ENCODE measurements at places on chromosomes 13 and 19. TPM values are rescaled to one million over a fixed set of nuclear protein-coding genes. Genes with fewer than 3 reads are reported as not detected.

GRCh38 chr13:59441596-59442280 lies 722.0 kb downstream of the DIAPH3 start:
- H3K36me3 ChIP-seq: no peaks in the 10 kb centered on the region
- H3K4me3 ChIP-seq: no peak overlapping the region
- DNase-seq: no peak

DNA sequence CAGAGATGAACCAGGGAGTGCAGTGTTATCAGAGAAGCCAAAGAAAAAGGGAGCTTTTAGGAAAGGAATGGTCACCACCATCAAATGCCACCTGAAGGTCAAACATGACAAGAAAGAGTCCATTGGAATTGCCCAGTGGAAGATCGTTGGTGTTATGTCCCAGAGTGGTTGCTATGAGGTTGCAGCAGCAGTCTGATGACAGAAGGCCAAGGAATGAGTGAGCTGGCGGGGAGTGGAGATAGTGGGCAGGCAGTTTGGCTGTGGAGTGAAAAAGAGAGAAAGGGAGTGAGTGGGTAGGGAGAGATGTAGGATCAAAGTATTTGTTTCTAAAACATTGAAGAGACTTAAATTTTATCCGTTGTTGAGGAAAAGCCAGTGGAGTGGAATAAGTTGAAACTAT lies 117.4 kb upstream of the WASF3 start:
- no peak for DNase-seq
- no peaks in the 10 kb centered on the region for H3K27me3 ChIP-seq
- H3K4me1 ChIP-seq: no peaks in the 10 kb centered on the region
- H3K36me3 ChIP-seq: no peaks in the 10 kb centered on the region
- no peak overlapping the region for H3K4me3 ChIP-seq

DNA sequence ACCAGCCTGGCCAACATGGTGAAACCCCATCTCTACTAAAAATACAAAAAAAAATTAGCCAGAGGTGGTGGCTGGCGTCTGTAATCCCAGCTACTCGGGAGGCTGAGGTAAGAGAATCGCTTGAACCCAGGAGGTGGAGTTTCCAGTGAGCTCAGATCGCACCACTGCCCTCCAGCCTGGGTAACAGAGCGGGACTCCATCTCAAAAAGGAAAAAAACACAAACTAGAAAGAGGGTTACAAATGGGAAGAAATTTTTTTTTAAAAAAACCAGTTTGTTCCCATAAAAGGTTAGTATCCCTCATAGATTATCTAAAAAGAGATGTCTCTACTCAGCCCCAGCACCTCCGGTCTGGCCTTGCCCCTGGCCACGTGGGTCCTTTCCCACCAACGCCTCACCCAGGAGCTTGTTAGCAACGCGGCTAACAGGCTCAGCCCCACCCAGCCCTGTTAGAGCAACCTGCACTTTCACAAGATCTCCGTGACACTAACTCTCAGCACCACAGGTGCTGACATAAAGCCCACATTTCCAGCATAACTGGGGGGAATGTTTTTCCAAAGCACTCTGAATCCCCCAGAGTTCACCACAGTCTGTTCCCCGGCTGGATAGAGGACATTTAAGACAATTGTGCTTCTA lies 4.3 kb downstream of the DMKN start:
- peaks cover 19% of the 10 kb centered on the region for H3K4me1 ChIP-seq
- DNase-seq: peak; percentile 51
- no peaks in the 10 kb centered on the region for H3K36me3 ChIP-seq
- no peak overlapping the region for H3K4me3 ChIP-seq

GRCh38 chr13:33846303-33847062 lies 28.5 kb downstream of the RFC3 start:
- H3K4me3 ChIP-seq: no peak overlapping the region
- DNase-seq: no peak
- no peaks in the 10 kb centered on the region for H3K4me1 ChIP-seq
- H3K27ac ChIP-seq: no peak overlapping the region
- no peaks in the 10 kb centered on the region for H3K27me3 ChIP-seq

GRCh38 chr13:113152984-113153809 lies 5.3 kb upstream of the PROZ start:
- peak; percentile 52 for DNase-seq
- H3K4me1 ChIP-seq: peaks cover 22% of the 10 kb centered on the region
- H3K27ac ChIP-seq: peak overlapping the region; percentile 48
- peaks cover 18% of the 10 kb centered on the region for H3K27me3 ChIP-seq
- no peaks in the 10 kb centered on the region for H3K36me3 ChIP-seq

DNA sequence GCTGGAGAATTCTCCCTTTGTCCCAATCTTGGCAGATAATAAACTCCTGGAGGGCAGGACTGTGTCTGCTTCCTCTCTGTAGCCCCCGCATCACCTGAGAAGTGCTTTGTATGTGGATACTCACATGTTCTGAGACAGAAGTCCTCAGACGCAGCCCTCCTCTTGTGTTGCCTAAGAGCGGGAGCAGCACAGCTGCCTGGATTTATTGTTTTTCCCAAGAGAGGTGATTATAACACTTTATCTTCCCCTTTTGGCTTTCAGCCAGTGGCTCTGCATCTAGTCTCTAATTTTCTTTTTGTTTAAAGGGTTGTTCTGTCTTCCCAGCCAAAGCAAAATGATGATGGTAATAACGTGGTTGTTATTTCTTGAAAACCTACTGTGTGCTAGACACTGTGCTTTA lies 36.1 kb downstream of the OLFM4 start:
- H3K4me3 ChIP-seq: no peak overlapping the region
- H3K36me3 ChIP-seq: no peaks in the 10 kb centered on the region
- H3K27me3 ChIP-seq: no peaks in the 10 kb centered on the region
- DNase-seq: no peak
- H3K4me1 ChIP-seq: no peaks in the 10 kb centered on the region

DNA sequence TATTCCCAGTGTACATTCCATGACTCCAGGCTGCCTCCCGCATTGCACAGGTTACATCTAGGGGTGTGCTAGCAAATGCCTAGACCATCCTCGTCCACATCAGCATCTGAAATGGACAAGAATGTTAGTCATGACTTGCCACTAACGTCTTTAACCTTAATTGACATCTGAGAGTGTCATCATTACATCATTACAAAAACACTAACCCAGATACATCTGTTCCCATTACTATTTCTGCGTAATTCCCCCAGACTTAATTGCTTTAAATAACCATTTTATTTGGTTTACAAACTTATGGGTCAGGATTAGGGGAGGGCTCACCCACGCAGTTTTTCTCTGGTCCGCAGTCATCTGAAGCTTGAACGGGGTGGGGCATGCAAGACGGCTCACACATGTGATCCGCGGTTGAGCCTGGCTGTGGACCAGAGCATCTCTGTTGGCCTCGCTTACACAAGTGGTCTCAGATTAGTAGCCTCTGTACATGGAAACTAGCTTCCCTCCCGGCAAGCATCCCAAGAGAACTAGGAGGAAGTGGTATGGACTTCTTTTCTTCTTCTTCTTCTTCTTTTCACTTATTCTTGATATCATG lies 15.9 kb downstream of the KL start:
- H3K4me1 ChIP-seq: no peaks in the 10 kb centered on the region
- no peak overlapping the region for H3K4me3 ChIP-seq
- no peaks in the 10 kb centered on the region for H3K36me3 ChIP-seq
- no peaks in the 10 kb centered on the region for H3K27me3 ChIP-seq

DNA sequence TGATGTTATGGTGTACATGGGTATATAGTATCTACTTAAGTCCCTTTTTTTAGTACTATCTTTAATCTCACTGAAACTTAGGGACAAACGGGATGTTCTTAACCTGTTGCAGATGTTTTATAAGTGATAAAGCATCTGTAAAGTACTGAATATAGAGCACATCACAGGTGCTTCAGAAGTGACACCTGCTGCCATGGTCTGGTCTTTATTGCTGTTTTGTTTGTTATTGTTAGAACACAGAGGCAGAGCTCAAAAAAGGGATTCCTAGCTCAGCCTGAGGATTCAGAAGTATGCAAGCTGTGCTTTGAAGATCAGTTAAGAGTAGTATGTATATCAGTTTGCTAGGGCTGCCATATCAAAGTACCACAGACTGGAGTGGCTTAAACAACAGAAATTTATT lies 219.5 kb downstream of the DCT start:
- H3K4me1 ChIP-seq: peaks cover 7% of the 10 kb centered on the region
- no peak for DNase-seq
- no peak overlapping the region for H3K4me3 ChIP-seq
- H3K27me3 ChIP-seq: no peaks in the 10 kb centered on the region
- H3K36me3 ChIP-seq: no peaks in the 10 kb centered on the region

- H3K36me3 ChIP-seq: no peaks in the 10 kb centered on the region
- DNase-seq: no peak
- H3K27me3 ChIP-seq: no peaks in the 10 kb centered on the region
- H3K27ac ChIP-seq: peak overlapping the region; percentile 98
These were observed 2.4 kb downstream of the SMG9 start for GRCh38 chr19:43752287-43752875.

GRCh38 chr13:25237083-25237482 lies 50.2 kb downstream of the MTMR6 start:
- peak; percentile 30 for DNase-seq
- H3K27ac ChIP-seq: no peak overlapping the region
- H3K4me1 ChIP-seq: peaks cover 3% of the 10 kb centered on the region
- no peaks in the 10 kb centered on the region for H3K27me3 ChIP-seq
- no peak overlapping the region for H3K4me3 ChIP-seq

GRCh38 chr13:30551189-30551588 lies 66.5 kb upstream of the USPL1 start:
- H3K36me3 ChIP-seq: no peaks in the 10 kb centered on the region
- DNase-seq: peak; percentile 64
- no peak overlapping the region for H3K27ac ChIP-seq

DNA sequence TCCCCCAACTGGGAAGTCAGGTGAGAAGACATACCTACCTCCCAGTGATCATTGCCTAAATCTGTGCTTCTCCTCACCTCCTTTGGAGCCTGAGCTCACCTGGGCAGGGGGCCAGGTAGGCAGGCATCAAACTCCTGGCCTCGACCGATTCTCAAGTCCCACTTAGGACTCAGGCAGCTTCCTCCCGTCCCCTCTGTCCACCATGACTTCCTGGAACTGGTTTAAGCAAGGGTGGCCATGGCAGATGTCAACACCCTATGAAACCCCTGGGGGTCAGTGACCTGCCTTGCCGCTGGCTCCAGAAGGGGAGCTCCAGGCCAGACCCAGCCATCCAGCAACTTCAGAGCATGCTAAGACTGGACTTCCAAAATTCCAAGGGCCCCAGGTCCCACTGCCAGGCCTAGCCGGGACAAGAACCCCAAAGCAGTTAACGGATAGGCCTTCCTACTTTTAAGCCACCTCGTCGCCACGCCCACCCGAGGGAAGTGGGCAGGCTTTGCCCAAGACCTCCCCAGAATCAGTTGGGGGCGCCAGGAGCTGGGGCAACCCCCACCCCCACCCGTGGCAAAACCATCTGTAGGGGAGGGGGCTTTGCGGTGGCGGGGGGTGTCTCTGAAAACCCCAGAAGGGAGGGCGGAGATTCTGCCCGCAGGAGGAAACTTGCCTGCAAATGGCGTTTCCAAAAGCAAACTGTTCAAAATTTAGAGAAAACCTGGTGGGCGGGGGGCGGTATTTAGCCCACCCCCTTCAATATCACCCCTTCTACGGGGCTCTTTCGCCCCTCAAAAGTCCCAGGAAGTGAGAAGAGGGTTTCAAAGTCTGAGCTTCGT lies 657 bp downstream of the PLIN3 start:
- H3K36me3 ChIP-seq: no peaks in the 10 kb centered on the region
- peaks cover 23% of the 10 kb centered on the region for H3K4me1 ChIP-seq
- no peaks in the 10 kb centered on the region for H3K27me3 ChIP-seq
- peak overlapping the region; percentile 66 for H3K4me3 ChIP-seq

GRCh38 chr13:26456650-26457049 lies 100.8 kb upstream of the WASF3 start:
- no peaks in the 10 kb centered on the region for H3K27me3 ChIP-seq
- no peak for DNase-seq
- no peaks in the 10 kb centered on the region for H3K4me1 ChIP-seq
- no peak overlapping the region for H3K4me3 ChIP-seq
- H3K27ac ChIP-seq: no peak overlapping the region
- no peaks in the 10 kb centered on the region for H3K36me3 ChIP-seq

- H3K27ac ChIP-seq: no peak overlapping the region
- no peak overlapping the region for H3K4me3 ChIP-seq
- no peak for DNase-seq
- H3K4me1 ChIP-seq: no peaks in the 10 kb centered on the region
- H3K36me3 ChIP-seq: peaks cover 75% of the 10 kb centered on the region
These were observed 15.2 kb upstream of the PIK3R2 start for GRCh38 chr19:18137657-18138339.

GRCh38 chr13:91664039-91664438 lies 265.6 kb downstream of the GPC5 start:
- no peaks in the 10 kb centered on the region for H3K36me3 ChIP-seq
- DNase-seq: no peak
- H3K4me3 ChIP-seq: no peak overlapping the region
- no peak overlapping the region for H3K27ac ChIP-seq
- H3K4me1 ChIP-seq: no peaks in the 10 kb centered on the region
- no peaks in the 10 kb centered on the region for H3K27me3 ChIP-seq

GRCh38 chr19:35462476-35462953 lies 14.5 kb downstream of the FFAR2 start:
- peaks cover 67% of the 10 kb centered on the region for H3K4me1 ChIP-seq
- DNase-seq: peak; percentile 88

GRCh38 chr13:109611912-109612691 lies 174.3 kb downstream of the IRS2 start:
- no peak overlapping the region for H3K27ac ChIP-seq
- no peak for DNase-seq
- H3K36me3 ChIP-seq: no peaks in the 10 kb centered on the region
- H3K4me3 ChIP-seq: no peak overlapping the region

DNA sequence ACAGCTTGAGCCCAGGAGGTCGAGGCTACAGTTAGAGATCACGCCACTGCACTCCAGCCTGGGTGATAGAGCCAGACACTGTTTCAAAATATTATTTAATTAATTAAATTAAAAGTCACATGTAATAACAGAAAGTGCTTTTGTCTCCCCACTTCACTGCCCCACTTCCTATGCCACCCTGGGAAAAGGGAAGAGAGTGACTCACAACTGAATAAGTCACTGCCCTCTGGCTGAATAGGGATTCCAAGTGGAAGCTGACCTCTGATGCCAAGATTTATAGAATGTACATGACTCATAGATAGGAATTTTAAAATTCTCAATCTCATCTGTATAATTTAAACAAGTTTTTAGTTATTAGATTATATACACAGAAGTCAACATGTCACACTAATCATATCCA lies 22.2 kb upstream of the ERVV-1 start:
- no peaks in the 10 kb centered on the region for H3K36me3 ChIP-seq
- H3K4me1 ChIP-seq: peaks cover 8% of the 10 kb centered on the region
- no peak for DNase-seq
- H3K4me3 ChIP-seq: no peak overlapping the region
- no peaks in the 10 kb centered on the region for H3K27me3 ChIP-seq

Gene TMEM59L
- total RNA-seq: not detected

Gene CDX2
- not detected for total RNA-seq

Gene WDR88
- 0.51 TPM for total RNA-seq

Gene NOVA2
- not detected for total RNA-seq

Gene CD177
- not detected for total RNA-seq

Gene PDX1
- total RNA-seq: not detected

Gene ZNF540
- 10.7 TPM for total RNA-seq

Gene SBK2
- not detected for total RNA-seq

Gene RDH8
- not detected for total RNA-seq

Gene FCER2
- 16.3 TPM for total RNA-seq

Gene ZNF99
- total RNA-seq: not detected
